ENCODE measurements at places on chromosomes 2 and 18.

DNA sequence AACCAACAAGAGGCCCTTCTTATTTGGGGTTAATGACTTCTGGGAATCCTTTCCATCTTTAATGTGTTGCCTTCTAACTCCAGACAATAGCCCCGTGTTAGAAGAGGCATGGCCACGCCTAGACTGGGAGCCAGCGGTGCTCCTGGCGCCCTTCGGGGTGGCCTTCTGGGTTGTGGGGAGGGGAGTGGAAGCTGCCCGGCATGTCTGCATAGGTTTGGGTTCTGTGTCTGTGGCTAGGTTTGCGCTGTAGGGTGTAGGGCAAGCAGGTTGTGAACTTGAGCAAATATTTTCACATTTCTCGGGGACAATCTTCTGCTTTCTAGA, 40.4 kb downstream of the CELF4 start:
- no peak for DNase-seq

GRCh38 chr2:25558262-25558661, 115.1 kb downstream of the DTNB start:
- peak; percentile 18 for DNase-seq

DNA sequence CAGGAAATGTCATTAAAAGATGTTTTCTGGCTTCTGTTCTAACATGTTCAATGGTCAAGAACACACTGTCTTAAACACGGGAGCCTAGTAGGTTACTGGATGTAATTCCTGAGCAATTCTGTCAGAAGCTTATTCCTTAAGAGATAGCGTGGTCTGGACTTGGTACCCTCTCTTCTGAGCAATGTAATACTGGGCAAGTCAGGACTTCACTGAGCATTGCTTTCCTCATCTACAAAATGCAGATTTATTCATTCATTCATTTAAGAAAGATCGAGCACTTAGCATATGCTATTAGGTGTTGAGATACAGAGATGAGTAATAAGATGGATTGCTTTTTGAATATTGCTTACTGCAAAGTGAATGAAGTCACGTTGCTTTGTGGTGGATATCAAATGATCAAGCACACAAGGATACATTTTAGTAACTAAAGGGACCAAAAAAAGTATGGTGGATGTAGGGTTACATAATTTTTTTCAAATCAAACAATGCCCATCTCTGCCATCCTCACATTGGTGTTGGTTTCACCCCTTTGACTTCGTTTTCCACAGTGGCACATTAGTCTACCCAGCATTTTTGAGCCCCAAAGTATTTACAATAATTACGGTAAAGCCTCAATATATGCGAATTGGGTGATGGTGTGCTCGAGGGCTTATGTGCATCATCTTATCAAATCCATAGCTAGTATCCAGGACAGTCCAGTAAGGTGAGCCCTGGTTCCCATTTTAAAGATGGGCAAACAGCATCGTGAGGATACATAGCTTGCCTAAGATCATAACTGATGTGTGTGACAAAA, 65.3 kb downstream of the ZC3H6 start:
- peak; percentile 22 for DNase-seq

DNA sequence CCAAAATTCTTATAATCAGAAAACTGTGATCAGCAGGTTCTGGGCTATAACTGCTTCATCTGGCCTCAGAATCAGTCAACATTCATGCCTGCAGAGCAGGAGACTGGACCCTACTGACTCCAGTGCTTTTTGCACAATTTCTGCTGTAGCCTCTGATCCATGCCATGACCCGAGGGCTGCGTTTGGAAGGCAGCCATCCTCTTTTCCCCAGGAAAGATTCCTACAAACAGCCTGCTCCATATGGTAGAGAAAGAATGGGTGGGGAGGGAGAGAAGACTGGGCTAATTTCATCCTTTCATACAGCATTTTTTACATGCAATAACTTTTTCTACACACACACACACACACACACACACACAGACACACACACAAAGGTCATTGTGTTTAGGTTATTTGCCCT, 133.0 kb upstream of the MMADHC start:
- DNase-seq: no peak

- DNase-seq: no peak
Observed at GRCh38 chr2:32711908-32712501, 84.2 kb downstream of the TTC27 start.

DNA sequence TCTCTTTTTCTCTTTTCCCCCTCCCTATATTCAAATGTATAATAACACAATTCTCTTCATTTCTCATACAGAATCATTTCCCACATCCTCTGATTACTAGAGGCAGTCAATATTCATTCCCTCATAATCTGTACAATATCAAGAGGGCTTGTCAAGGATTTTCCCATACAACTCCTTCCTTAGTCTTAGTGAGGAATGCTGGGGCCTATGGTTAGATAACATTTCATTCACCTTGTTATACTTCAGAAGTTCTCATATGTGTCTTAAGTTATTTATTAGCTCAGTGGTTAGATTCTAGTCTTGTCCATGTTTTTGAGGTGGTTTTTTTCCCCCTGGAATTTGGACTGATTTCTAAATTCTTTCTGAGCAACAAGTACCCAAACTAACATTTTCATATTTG, 289.5 kb downstream of the PDE11A start:
- DNase-seq: peak; percentile 82

- DNase-seq: peak; percentile 59
Observed at GRCh38 chr2:190277234-190278112, 42.2 kb downstream of the HIBCH start.

GRCh38 chr2:121211251-121211650, 73.8 kb downstream of the TFCP2L1 start:
- no peak for DNase-seq

DNA sequence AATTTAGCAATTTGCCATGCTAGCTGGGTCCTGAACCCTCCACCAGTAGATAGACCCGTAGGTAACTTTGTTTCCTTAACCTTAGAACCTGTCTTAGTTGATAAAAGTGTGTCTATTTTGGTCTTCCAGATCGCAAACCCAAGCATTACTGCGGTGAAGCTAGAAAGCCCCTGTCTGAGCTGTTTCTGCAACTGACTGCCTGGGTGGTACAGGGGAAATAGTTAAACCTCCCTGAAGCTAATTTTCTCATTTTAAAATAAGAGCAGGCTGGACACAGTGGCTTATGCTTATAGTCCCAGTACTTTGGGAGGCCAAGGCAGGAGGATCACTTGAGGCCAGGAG, 101.7 kb upstream of the MSH2 start:
- no peak for DNase-seq

DNA sequence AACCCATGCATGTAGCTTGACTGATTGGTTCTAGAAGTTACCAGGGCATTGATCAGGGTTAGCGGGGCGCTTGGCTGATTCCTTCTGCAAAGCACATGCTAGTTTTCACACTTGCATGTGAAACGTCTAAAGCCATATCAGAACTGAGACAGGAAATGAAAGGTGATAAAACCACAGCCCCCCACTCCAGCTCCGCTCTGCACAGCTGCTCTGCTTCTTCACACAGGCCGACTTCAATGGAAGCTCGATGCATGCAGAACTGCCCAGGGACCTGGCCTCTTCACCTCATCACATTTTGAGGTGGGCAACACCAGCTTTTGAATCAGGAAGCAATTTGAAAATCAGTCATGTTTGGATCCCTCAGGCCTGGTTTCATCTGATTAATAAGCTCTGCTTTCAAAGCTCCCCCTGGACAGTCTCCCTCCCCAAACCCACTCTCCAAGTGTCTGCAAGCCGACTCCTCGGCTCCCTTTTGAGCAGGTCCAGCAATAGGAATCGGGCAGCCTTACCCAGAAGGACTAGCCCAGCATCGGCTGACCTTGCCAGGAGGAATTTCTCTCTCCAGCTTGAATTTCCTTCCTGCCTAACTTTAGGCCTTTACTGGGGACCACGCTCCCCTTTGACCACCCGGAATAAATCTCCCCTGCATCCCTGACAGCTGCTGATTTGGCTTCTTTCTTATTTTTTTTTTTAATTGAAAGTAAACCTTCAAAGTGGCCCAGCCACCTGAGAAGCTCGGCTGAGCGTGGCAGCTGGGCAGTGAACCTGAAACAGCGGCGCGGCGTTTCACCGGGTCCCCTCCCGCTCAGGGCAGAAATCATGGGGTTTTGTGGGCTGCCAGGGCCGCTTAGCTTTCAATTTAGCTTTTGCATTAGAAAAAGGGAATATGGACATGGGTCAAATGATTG, 31.7 kb downstream of the HRH4 start:
- DNase-seq: no peak

GRCh38 chr2:170531876-170532275, 183.3 kb upstream of the SP5 start:
- no peak for DNase-seq

- DNase-seq: no peak
Observed at GRCh38 chr2:238682536-238682935, 165.3 kb upstream of the TWIST2 start.

GRCh38 chr2:86441392-86441881, 266 bp downstream of the KDM3A start:
- DNase-seq: no peak

DNA sequence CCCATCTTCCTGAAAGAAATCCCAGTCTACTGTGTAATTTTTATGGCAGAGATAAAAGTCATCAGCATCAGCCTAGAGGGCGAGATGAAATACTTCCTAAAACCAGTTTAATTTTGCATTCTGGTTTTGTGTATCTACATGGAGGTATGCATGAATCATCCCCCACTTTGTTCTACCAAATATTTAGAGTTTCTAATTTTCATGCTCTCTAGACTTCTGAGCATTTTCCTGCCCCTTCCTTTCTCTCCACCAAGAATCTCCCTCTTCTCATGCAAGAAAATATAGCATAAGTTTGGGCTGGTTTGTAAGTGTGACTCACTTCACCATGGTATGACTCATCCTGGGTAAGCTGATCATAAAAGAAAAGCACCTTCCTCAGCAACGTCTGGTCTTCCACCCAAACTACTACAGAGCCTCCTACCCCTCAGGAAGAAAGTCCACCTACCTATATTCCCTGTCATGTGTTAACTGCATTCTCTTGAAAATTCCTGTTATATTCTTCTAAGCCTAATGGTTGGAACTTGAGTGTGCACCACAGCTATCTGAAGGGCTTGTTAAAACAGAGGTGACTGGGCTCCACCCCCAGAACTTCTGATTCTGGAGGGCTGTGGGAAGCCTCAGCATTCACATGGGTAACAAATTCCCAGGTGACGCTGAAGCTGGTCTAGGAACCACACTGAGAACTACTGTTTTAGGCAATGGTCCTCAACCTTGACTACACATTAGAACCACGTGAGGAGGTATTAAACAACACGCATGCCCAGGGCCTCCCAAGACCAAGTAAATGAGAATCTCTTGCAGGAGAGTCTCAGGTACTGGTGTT, 37.4 kb upstream of the RAPGEF4 start:
- peak; percentile 58 for DNase-seq

DNA sequence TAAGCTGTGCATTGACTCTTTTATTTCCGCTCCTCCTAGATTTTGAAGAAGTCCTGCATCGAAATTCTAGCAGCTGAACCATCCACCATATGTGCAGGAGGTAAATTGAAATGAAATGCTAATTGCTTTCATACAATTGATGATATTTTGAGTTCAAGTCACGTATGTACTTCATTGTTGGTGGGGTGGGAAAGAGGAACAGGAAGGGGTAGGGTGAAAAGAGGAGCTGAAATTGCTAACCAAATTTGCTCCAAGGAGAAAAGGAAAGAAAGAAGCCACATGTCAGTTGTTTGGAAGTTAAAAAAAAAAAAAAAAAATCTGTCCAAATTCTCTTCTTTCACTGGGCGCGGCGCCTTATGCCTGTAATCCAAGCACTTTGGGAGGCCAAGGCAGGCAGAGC, 77.8 kb downstream of the ANTXR1 start:
- no peak for DNase-seq

- no peak for DNase-seq
Observed at GRCh38 chr2:72128843-72129227, 18.8 kb downstream of the CYP26B1 start.
